ENCODE measurements at places on chromosomes 2 and 18. TPM values are rescaled to one million over a fixed set of nuclear protein-coding genes. Genes with fewer than 3 reads are reported as not detected.
A peak's percentile ranks its signal among the peaks of the same experiment; 100 is the strongest.

GRCh38 chr2:206105541-206105940 lies 19.6 kb upstream of the INO80D start:
- no peaks in the 10 kb centered on the region for H3K27me3 ChIP-seq
- no peaks in the 10 kb centered on the region for H3K36me3 ChIP-seq
- no peak for DNase-seq
- H3K4me1 ChIP-seq: no peaks in the 10 kb centered on the region
- H3K4me3 ChIP-seq: no peak overlapping the region

The CHRND gene
- not detected for total RNA-seq

The C2orf72 gene
- total RNA-seq: 0.08 TPM

The UGT1A5 gene
- not detected for total RNA-seq

DNA sequence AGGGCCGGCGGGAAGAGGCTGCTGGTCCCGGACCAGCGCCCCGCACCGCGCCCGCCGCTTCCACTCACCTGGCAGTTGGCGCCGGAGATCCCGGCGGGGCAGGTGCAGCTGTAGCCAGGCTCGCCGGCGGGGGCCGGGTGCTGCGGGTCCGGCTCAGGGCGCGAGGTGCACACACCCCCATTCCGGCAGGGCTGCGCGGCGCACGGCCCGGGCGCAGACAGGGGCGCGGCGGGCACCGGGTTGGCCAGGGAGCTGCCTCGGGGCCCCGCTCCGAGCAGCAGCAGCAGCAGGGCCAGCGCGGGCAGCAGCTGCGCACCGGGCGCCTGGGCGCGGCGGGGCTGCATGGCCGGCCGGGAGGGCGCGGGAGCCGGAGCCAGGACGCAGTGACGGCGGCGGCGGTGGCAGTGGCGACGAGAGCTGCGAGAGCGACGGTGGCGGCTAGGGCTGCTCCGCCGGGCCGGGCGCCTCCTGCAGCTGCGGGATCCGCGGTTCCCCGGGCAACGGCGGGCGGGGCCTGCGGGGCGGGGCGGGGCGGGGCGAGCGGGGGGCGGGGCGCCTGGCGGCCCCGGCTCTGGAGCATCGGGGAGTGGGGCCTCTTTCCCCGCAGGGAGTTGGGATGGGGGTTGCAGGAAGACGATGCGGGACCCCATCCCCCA lies at the start of gene DNER:
Gene DNER (minus strand): TSS at position 476 of the 656 bp plus-strand sequence. CDS start 132 bp downstream, at position 344.
- H3K36me3 ChIP-seq: no peaks in the 10 kb centered on the region
- H3K4me3 ChIP-seq: peak within 1 kb of the TSS; percentile 47
- DNase-seq: no peak
- peak within 1 kb of the TSS; percentile 70 for H3K27ac ChIP-seq
- no peaks in the 10 kb centered on the region for H3K27me3 ChIP-seq

DNA sequence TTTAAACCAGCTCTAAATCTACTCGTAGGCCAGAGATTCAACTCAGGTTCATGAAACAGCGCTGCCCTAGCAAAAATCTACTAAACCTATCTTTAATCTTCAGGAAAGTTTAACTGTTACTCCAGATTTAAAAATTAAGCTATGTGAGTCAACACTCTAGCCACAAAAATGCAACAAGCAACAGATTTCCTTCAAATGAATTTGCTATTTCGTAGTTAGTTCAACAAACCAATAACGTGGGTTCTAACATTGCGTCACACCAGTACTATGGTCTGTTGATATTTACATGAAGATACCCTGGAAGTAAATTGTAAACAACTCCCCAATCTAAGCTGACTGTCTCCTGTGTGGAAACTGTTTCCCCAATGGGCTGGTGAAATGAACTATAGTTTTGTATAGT lies 71.2 kb downstream of the FIGN start:
- H3K4me1 ChIP-seq: peaks cover 36% of the 10 kb centered on the region
- H3K36me3 ChIP-seq: no peaks in the 10 kb centered on the region
- DNase-seq: no peak
- no peak overlapping the region for H3K27ac ChIP-seq

DNA sequence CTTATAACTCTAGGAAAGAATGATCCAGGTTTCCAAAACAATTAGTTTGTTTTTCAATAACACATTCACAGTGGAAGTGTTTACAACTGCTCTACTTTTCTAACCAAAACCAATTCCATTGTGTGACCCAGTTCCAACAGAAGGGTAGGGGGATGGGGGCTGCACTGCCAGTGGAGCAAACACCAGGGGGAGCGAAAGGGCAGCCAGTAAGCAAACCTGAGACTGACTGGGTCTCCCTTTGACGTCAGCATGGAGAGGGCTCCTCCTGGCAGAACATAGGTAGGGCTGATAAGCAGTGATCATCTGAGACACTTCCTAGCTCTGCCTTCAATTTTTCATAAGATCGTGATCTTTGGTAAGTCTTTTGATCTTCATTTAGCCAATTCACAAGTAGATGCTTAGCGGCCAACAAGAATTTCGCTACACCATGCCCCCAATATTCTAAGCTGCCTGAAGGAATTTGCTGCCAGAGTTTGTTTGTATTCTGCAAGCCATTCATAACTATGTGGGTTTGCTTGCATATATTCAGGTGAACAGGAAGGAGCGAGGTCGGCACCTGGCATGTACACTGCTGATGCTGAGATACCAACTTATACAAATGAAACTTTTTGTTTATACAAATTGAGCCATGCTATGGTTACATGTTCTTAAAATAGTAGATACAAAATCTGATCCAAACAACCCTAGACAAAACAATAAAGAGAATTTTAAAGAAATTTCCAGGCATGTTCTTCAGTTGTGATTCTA lies 45.9 kb downstream of the ST6GAL2 start:
- no peaks in the 10 kb centered on the region for H3K27me3 ChIP-seq
- no peak overlapping the region for H3K4me3 ChIP-seq
- no peaks in the 10 kb centered on the region for H3K36me3 ChIP-seq
- no peak overlapping the region for H3K27ac ChIP-seq

- H3K27ac ChIP-seq: no peak overlapping the region
- H3K27me3 ChIP-seq: no peaks in the 10 kb centered on the region
- no peak for DNase-seq
- H3K4me1 ChIP-seq: peaks cover 10% of the 10 kb centered on the region
- no peak overlapping the region for H3K4me3 ChIP-seq
- H3K36me3 ChIP-seq: no peaks in the 10 kb centered on the region
Observed at GRCh38 chr2:10320933-10321332, 18.2 kb downstream of the HPCAL1 start.

DNA sequence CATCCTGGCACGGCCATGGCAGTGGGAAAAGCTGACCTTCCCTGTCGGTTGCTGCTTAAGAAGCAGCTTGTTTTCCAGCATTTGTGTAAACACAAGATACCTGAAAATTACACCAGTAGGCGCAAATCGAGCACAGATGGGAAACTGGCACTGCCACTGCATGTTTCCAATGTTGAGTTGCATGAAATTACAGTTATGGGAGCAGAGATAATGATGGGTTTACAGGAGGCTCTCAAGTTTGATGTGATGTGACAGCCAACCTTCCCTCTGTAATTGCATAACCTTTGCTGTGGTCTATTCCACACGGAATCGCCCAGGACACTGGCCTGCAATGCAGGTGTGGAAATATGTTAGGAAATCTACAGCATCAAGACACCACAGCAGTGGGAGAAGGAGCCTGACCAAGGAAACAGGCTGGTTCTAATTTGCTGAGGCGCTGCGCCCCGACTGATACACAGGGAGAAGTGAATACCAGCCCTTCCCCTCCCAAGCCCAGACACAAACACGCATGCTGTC lies 17.4 kb downstream of the GPR45 start:
- H3K4me1 ChIP-seq: no peaks in the 10 kb centered on the region
- no peaks in the 10 kb centered on the region for H3K36me3 ChIP-seq
- H3K27ac ChIP-seq: no peak overlapping the region
- DNase-seq: no peak
- no peak overlapping the region for H3K4me3 ChIP-seq

DNA sequence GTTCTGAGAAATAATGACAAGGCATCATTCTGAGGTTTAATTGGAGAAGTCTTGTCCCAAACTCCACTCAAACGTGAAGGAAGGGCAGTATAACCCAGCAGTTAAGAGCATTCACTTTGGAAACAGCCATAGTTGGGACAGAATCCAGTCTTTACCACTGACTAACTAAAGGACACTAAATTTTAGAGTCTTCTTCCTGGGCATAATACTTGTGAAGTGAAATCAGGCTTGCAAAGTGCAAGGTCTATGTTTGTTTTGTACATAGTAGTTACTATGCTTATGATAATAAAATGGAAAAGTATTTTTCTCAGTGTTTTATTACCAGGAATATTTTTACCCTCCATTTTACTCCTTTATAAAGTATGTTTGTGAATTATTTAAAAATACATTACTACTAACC lies 748.2 kb upstream of the ID2 start:
- no peak overlapping the region for H3K27ac ChIP-seq
- no peaks in the 10 kb centered on the region for H3K36me3 ChIP-seq
- H3K27me3 ChIP-seq: no peaks in the 10 kb centered on the region
- no peak overlapping the region for H3K4me3 ChIP-seq
- no peaks in the 10 kb centered on the region for H3K4me1 ChIP-seq

The TMEM163 gene
- total RNA-seq: 8.9 TPM

DNA sequence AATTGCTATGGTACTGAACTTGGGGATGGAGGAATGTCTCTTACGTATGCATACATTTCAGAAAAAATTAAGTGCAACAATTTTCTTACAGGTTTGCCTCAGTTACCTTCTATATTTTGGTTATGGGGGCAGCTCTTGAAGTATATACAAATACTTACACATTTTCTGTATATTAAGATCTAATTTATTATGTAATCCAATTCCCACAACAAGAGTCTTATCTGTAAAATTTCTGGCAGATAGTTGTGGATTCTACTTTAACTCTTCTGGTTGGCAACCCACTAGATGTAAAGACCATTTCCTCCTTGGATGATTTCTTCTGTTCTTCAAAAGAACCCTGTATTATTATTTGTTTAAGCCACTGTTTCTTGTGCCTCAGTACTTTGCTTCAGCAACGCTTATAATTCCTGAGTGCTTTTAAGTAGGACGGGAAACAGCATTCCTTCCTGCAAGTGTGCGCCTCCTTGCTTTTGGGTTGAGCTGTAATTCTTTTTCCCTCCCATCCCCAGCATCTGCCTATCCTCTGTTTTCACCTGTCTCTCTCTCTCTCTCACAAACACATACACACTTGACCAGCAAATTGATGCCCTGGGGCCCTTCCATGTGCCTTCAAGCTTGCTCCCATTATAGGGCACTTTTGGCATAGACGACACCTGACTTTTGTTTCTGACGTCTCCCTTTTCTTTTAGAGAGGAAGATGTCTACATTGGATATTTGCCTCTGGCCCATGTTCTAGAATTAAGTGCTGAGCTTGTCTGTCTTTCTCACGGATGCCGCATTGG lies 61.4 kb downstream of the ACSL3 start:
- H3K4me3 ChIP-seq: no peak overlapping the region
- H3K27me3 ChIP-seq: no peaks in the 10 kb centered on the region
- peaks cover 34% of the 10 kb centered on the region for H3K36me3 ChIP-seq
- DNase-seq: no peak
- peaks cover 7% of the 10 kb centered on the region for H3K4me1 ChIP-seq

DNA sequence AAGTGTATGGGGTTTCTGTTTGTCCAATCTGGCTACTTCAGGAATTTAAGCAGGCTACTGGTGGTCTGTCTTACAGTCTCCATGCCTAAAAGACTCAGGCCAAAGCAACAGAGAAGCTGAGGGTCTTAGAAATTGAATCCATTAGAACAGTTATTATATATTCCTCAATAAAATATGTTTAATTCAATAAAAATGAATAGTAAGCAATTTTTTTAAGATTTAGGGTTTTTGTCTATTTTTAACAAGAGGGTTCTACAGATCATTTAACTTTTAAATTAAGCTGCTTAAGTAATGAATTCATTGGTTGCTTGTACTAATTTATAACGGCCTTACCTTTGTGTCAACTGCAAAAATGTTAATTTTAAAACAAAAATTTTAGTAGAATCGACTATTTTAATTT lies 832.6 kb upstream of the SLC39A10 start:
- no peak overlapping the region for H3K4me3 ChIP-seq
- no peak overlapping the region for H3K27ac ChIP-seq
- no peak for DNase-seq
- H3K4me1 ChIP-seq: no peaks in the 10 kb centered on the region

DNA sequence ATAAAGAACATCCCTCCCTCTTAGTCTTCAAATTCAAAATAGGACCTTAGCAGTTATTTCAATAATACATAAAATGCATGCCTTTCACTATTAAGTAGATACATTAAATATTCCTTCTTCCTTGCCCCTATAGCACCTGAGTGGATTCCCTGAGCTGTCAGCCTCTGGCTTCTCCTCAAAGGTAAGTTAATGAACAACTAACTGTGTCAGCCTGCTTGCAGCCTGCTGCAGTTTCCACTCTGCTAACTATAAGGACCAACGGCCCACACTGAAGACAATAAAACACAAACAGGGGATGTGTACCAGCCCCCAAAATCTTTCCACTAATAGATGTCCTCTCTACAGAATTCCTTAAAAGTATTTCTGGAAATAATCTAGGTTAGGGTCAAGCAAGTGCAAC lies 5.0 kb downstream of the KCTD1 start:
- no peak overlapping the region for H3K4me3 ChIP-seq
- DNase-seq: no peak
- H3K36me3 ChIP-seq: no peaks in the 10 kb centered on the region
- H3K27me3 ChIP-seq: no peaks in the 10 kb centered on the region

DNA sequence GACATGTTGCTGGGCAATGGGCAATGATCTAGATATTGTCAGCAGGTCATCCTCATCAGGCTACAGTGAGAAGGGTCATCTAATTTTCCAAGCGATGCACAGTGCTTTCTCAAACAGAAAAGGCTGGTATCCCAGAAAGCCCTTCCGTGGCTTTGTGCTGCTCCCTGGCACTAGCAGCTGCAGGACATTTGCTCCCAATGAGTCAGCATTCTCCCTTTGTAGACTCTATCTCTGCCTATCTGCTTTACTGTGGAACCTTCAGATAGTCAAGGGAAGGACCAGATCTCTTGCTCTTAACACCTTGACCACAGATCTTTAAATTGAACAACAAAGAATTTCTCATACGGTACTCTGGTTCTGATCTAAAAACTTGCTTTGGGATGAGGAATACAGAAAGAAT lies 101.4 kb downstream of the CDH2 start:
- H3K27me3 ChIP-seq: no peaks in the 10 kb centered on the region
- H3K36me3 ChIP-seq: no peaks in the 10 kb centered on the region
- peaks cover 29% of the 10 kb centered on the region for H3K4me1 ChIP-seq
- no peak for DNase-seq
- H3K27ac ChIP-seq: no peak overlapping the region
- H3K4me3 ChIP-seq: no peak overlapping the region

GRCh38 chr2:47311764-47312490 lies 91.0 kb upstream of the MSH2 start:
- H3K27me3 ChIP-seq: no peaks in the 10 kb centered on the region
- H3K36me3 ChIP-seq: no peaks in the 10 kb centered on the region
- H3K27ac ChIP-seq: peak overlapping the region; percentile 52
- H3K4me3 ChIP-seq: no peak overlapping the region
- H3K4me1 ChIP-seq: no peaks in the 10 kb centered on the region

- no peaks in the 10 kb centered on the region for H3K4me1 ChIP-seq
- no peak overlapping the region for H3K27ac ChIP-seq
- DNase-seq: no peak
- no peak overlapping the region for H3K4me3 ChIP-seq
- H3K27me3 ChIP-seq: no peaks in the 10 kb centered on the region
- no peaks in the 10 kb centered on the region for H3K36me3 ChIP-seq
Observed at GRCh38 chr2:15111718-15112117, 449.4 kb downstream of the NBAS start.

Data from right atrium auricular region (tissue), 2 donors.